Foreskin melanocyte (primary cell): ENCODE measurements at places on chromosomes 6 and 20.

DNA sequence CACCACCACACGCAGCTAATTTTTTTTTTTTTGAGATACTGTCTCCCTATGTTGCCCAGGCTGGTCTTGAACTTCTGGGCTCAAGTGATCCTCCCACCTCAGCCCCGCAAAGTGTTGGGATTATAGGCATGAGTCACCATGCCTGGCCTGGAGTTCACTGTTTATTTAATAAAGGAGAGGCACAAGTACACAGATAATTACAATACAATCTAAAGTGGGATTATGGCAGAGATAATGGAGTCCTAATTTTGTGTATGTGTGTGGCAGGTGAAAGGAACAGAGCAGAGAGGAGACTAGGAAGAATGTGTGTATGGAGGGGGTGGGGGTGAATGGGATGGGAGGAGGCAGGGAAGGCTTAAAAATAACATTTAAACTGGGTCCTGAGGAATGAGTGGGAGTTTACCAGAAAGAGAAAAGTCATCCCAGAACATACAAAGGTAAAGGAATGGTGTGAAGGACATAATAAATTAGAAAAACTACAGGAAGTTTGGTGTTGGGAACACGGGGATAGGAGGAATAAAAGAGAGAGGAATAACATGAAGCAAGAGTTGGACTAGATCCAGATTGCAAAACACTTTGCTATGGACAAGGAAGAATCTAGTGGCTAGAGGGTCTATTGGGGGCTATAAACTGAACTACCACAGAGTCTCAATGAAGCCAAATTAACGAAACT, 4.4 kb downstream of the NCOA5 start:
- no peak for DNase-seq

- no peak for DNase-seq
These were observed 7.0 kb downstream of the B4GALT5 start for GRCh38 chr20:49706630-49707091.

DNA sequence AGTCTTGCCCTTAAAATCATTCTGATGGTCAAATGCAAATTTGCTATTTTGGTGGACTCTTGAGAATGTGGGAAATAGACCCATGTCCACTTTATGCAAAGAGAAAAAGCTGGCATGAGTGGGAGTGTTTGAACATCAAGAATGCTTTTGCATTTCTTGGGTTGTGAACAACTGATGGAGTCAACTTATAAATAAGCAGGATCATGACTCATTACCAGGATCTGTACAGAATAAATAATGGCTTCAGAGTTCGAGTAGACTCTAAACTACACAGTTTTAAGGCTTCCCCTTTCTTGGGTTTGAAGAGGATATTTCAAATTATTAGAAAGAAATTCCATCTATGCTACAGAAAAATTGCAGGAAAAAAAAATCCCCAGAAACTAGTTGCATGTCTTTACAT, 195.5 kb downstream of the EYA4 start:
- DNase-seq, result no peak

- DNase-seq, result no peak
These were observed 5.4 kb downstream of the CTNNBL1 start for GRCh38 chr20:37699202-37699601.

DNA sequence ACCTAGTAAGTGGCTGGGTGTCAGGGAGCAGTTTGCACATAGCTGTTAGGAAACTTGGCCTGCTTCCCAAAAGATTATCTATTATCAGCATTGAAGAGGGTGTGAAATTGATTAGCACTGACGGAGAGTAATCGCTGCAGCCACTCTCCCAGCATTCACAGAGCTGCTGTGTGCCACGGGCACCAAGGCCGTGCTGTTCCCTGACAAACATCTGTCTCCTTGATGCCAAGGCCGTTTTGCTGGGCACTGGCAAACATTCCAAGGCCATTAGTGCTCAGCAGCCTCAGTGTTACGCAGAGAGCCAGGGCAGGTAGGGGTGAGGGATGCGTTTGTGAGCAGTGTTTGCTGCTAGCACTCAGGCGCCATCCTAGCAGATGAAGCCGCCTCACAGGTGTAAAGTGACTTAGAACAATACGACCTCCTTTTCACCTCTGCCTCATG, 57.7 kb upstream of the VSTM2L start:
- no peak for DNase-seq

GRCh38 chr20:1390581-1391403, 2.1 kb downstream of the FKBP1A start:
- peak; percentile 60 for DNase-seq

DNA sequence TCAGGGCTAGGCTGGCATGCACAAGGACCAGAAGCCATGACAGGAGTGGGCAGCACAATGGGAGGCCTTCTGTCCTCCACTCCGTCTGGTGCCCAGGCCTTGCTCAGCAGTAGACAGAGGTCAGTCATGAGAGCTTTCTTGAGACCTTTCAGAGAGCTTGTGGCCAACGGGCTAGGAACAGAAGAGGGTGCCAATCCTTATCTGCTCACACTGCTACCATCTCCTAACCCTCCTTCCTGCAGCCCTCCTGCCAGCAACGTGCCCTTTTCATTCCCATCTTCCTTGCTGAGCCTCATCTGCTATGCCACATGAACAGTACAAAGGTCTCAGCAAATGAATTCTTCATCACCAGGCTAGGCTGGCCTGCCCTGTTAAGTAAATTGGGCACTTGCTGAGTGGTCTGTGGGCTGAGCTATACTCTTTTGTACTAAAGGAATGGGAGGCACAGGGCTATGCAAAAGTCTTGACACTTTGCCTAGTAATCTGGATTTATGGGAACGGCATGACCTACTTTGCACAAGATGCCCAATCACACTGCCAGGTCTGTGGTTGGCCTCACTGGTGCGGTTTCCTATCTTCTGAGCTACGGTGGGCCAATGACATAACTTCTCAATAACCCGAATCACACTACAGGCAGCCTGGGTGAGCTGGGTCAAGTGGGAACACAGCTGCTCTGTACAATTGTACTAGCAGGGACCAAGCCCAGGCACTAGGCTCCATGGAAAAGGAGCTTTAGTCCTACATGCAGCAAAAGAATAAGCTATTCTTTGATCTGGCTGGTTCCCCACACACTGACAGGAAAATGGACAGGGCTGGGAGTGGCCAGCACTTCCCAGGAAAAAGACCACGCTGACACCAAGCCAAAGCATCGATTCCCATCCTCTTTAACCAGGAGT, 47.8 kb downstream of the ELOVL5 start:
- DNase-seq, result no peak

DNA sequence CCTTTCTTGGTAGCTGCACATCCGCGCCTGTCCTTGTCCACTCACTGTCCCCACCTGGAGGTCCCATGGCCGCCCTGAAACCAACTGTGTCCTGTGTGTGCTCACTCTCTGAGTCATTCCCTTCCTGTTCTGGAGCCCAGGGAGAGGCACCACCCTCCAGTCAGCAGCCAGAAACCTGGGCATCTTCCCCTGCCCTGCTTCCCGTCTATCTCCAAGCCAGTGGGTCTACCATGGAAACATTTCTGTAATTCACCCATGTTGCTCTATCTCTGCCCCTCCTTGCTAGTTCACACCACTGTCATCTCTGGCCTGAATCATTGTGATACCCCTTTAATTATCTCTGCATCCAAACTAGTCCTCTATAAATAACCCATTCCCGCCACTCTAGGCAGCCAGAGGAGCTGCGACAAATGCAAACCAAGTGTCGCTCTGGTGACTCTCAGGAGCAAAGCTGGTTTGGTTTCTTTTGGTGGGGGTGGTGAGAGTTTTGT, 28.8 kb upstream of the SYNJ2 start:
- DNase-seq, result no peak

GRCh38 chr6:14796974-14797762, 448.7 kb upstream of the JARID2 start:
- DNase-seq, result no peak
